ENCODE measurements at places on chromosomes 4 and X.

- no peak for DNase-seq
Measured at GRCh38 chr4:24192018-24192641, 302.3 kb upstream of the PPARGC1A start.

GRCh38 chr4:112508356-112508755 lies 7.6 kb downstream of the NEUROG2 start:
- DNase-seq: no peak

GRCh38 chrX:112085149-112085548 lies 2.6 kb upstream of the TRPC5 start:
- no peak for DNase-seq

GRCh38 chr4:38664706-38665401 lies 855 bp downstream of the KLF3 start:
- peak; percentile 50 for DNase-seq

- no peak for DNase-seq
Measured at GRCh38 chrX:38973322-38973721, 172.1 kb downstream of the MID1IP1 start.

DNA sequence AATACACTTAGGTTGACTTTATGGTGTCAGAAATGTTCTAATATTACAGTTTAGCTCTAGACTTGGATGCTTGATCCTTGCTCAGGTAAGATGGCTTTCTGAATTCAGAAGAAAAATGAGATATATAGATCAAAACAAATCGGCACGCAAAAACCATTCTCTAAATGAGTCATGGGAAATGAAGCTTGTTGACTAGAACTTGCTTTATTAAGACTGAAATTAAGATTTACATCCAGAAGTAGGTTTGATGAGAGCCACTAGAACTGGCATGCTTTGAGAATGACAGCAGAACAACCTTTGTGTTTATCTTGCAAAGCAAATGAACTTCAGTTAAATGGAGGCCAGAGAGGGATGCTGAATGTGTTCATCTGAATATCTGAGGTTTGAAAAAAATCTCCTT lies 304.9 kb upstream of the KLF3 start:
- no peak for DNase-seq

DNA sequence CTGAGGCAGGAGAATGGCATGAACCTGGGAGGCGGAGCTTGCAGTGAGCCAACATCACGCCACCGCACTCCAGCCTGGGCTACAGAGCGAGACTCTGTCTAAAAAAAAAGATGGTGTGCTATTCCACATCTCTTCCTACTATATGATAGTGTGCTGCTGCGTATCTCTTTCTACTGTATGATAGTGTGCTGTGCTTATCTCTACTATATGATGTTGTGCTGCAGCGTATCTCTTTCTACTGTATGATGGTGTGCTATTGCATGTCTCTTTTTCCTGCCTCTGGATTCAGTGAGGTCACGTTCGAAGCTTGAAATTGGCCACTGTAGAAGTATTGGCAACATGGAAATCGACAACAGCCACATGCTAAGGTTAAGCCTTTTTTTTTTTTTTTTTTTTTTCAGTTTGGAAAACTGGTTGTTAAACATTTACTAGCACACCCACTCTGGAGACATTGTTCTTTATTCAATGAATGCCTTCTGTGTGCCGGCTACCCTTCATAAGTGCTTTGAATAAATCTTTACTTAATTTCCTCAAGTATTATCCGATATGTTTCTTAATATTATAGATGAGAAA lies 31.0 kb downstream of the ARFIP1 start:
- no peak for DNase-seq

Data from AG10803 (cell line).